ENCODE measurements at places on chromosomes 13 and 19.

GRCh38 chr19:34366738-34367623, 2.0 kb downstream of the GPI start:
- peaks cover 56% of the 10 kb centered on the region for H3K36me3 ChIP-seq
- H3K27me3 ChIP-seq: no peaks in the 10 kb centered on the region
- H3K4me1 ChIP-seq: peaks cover 23% of the 10 kb centered on the region
- peak overlapping the region; percentile 91 for H3K4me3 ChIP-seq

DNA sequence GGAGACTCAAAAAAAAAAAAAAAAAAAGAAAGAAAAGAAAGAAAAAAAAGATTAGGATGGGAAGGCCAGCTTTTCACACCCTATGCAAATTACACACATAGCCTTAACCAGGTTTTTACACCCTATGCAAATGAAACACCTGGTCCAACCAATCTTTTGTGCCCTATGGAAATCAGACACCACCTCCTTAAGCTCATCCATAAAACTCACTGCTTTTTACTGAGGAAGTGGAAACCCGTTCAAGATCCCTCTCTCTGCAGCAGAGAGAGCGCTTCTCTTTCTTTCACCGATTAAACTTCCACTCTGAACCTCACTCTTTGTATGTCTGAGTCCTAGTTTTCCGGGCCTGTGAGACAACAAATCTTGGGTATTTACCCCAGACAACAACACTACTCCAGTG, 25.3 kb upstream of the HOMER3 start:
- no peak overlapping the region for H3K27ac ChIP-seq
- H3K4me1 ChIP-seq: peaks cover 4% of the 10 kb centered on the region
- H3K36me3 ChIP-seq: no peaks in the 10 kb centered on the region
- no peak overlapping the region for H3K4me3 ChIP-seq
- peaks cover 32% of the 10 kb centered on the region for H3K27me3 ChIP-seq

DNA sequence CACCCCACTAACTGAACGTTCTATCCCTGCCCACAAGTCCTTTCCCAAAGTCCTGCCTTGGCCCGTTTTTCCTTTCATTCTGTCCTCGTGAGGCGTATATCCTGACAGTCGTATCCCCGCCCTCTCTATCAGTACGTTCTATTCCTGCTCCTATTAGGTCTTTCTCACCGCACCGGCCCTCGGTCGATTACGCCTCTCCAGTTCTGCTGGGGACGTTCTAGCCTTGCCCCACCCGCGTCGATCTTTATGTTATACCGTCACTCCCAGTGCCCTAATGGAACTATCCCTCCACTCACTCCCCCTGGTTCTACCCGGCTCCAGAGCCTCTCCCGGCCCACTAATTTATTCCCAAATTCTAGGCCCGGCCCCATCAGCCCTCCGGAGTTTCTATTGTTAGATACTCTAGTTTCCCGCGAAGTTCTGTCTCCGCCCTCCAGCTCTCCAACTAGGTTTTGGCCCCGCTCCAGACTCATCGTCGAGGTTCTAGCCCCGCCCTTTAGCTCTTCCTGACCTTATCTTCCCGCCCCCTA, 2.0 kb downstream of the PLAUR start:
- H3K27ac ChIP-seq: peak overlapping the region; percentile 48
- H3K36me3 ChIP-seq: peaks cover 4% of the 10 kb centered on the region
- H3K27me3 ChIP-seq: peaks cover 19% of the 10 kb centered on the region

DNA sequence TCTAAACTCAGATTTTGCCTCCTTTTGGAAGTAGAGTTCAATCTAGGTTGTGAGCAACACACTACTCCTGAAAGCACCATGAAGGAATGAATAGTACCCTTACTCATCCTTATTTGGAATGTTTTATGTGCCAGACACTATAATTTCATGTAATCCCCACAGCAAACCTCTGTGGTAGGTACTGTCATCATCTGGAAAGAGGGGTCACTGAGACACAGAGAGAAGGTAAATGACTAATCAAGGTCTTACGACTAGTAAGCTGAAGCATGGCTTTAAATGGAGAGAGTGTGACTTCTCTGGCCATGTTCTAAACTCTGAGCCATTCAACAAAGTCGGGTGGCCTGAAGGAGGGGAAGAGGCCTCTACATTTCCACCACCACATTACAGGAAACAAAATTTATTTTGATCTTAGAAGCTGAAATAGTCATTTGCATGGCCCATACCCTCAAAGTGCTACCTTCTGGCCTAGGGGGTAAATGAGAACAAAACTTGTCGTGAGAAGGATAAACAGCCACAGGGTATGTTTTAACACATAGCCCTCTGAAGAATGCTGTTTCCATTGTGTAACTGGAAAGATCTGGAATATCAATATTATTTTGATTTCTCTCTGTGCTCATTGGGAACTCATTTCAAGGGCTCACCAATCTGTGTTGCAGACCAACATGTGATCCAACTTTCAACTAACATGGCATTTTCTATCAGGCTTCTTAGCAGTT, 180.8 kb upstream of the RFC3 start:
- H3K4me3 ChIP-seq: no peak overlapping the region
- no peak overlapping the region for H3K27ac ChIP-seq
- DNase-seq: no peak
- H3K36me3 ChIP-seq: no peaks in the 10 kb centered on the region

GRCh38 chr13:111480976-111481375, 160.5 kb downstream of the TEX29 start:
- no peaks in the 10 kb centered on the region for H3K36me3 ChIP-seq
- H3K27me3 ChIP-seq: peaks cover 7% of the 10 kb centered on the region
- no peak overlapping the region for H3K4me3 ChIP-seq
- no peak overlapping the region for H3K27ac ChIP-seq
- H3K4me1 ChIP-seq: no peaks in the 10 kb centered on the region
- DNase-seq: no peak

- no peak for DNase-seq
- H3K27me3 ChIP-seq: no peaks in the 10 kb centered on the region
- no peak overlapping the region for H3K4me3 ChIP-seq
- H3K36me3 ChIP-seq: no peaks in the 10 kb centered on the region
- H3K27ac ChIP-seq: no peak overlapping the region
These were observed 172.9 kb downstream of the OXGR1 start for GRCh38 chr13:96821381-96821780.

- DNase-seq: no peak
- no peak overlapping the region for H3K4me3 ChIP-seq
- H3K27me3 ChIP-seq: no peaks in the 10 kb centered on the region
- H3K36me3 ChIP-seq: no peaks in the 10 kb centered on the region
- H3K27ac ChIP-seq: no peak overlapping the region
These were observed 1937.6 kb downstream of the PCDH9 start for GRCh38 chr13:65292488-65292901.

GRCh38 chr19:54552913-54553310, 20.7 kb upstream of the LILRA2 start:
- peaks cover 8% of the 10 kb centered on the region for H3K27me3 ChIP-seq
- no peak overlapping the region for H3K27ac ChIP-seq
- no peak overlapping the region for H3K4me3 ChIP-seq

GRCh38 chr13:30869491-30869890, 36.6 kb upstream of the MEDAG start:
- no peaks in the 10 kb centered on the region for H3K36me3 ChIP-seq
- H3K4me3 ChIP-seq: no peak overlapping the region
- H3K27me3 ChIP-seq: peaks cover 21% of the 10 kb centered on the region
- H3K4me1 ChIP-seq: peaks cover 23% of the 10 kb centered on the region
- DNase-seq: no peak

Data from stimulated activated naive B cell treated with anti-CD40 and anti-IgM and Interleukin-4, amounts not matched to agents 10 μg/mL and 1 μg/mL and 100 μg/mL, for 72 hours (primary cell).